ENCODE measurements at places on chromosomes 12 and 14.

DNA sequence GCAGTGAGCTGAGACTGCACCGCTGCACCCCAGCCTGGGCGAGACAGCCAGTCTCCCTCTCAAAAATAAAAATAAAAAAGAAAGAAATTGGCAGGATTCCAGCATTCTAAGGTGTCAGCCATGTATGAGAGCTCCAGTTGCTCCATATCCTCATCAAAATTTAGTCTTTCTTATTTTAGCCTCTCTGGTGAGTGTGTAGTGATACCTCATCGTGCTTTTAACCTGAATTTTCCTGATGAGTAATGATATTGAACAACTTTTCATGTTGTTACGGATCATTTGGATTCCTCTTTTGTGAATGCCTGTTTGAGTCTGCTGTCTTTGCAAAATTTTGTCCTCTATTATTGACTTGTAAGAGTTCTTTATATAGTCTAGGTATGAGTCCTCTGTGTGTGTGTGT is 28.5 kb downstream of the CCDC60 start:
- DNase-seq, result no peak

- DNase-seq, result no peak
These were observed 48.1 kb downstream of the BEGAIN start for GRCh38 chr14:100539003-100539660.

DNA sequence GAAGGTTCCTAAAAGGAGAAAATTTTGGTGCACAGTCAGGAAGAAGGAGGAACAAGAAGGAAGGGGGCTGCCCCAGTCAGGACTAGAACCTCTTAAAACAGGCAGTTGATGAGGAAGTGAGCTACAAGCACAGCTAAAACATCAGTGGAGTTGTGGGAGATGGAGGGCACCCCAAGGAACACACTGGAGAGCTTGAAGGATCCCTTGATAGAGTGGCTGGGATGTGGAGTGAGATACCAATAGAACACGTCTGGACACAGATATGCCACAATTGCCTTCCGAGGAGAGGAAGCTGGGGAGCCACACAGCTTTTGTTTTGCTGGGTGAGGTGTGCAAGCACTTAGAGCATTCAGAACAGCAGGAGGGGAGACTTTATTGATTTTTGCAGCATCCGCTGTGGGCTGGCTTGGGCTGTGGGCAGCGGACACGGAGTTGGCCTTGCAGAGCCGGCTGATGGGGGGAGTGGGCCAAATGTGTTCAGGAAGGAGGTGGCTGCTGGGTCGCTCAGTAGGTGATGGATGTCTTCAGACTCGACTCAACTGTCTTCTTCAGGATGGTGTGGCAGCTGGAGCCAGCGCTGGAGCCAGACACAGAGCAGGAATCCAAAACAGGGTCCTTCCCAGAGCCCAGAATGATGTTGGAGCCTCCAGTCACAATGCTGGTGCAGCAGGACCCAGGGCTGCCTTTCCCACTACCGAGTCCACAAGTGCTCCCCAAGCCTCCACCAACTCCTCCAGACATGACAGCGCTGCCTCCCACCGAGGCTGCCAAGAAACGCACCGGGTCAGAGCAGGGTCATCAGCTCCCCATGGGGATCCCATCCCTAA is 4.7 kb upstream of the KRT79 start:
- no peak for DNase-seq

DNA sequence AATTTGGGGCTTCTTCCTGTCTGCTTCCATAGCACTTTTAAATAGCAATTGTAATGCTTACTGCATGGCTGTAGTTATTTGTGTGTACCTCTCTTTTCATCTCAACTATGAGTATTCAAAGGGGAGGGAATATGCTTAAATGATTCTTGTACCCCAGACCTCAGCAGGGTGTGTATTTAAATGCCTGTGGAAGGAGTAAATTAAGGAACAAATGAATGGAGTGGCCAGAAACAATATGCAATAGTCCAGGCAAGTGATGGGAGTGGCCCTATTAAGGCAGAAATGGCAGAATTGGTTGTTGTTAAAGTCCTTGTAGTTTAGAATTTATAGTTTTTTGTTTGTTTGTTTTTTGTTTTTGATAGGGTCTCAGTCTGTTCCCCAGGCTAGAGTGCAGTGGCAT is 1.5 kb downstream of the RAD51B start:
- no peak for DNase-seq

DNA sequence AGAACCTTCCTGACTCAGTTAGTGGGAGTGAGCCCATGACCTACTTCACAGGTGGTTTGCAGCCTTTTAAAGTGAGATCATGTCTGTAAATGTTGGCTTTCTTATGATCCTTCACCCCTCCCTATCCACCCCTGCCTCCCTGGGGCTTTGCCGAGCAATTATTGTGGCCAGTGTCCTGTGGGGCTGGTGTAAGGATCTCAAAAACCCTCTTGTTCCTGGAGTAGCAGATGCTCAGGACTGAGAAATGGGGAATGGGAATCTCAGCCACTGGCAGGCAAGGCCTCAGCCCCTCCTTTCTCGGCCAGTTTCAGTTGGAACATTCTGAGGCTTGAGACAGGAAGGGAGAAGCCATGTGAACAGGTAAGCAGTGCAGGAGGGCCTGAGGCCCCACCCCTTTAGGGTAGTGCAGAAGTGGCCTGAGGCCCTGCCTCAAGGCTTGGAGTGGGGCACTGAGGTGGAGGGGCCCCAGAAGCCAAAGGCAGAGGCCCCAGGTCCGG is 53.8 kb downstream of the PLEKHG3 start:
- DNase-seq, result no peak

GRCh38 chr12:4472046-4472445 is 26.4 kb upstream of the FGF6 start:
- no peak for DNase-seq
